ENCODE measurements at places on chromosomes 6 and 20.

GRCh38 chr6:101396548-101397173, 3.2 kb downstream of the GRIK2 start:
- DNase-seq: no peak

- DNase-seq: no peak
These were observed 41.2 kb downstream of the THBS2 start for GRCh38 chr6:169212436-169212835.

DNA sequence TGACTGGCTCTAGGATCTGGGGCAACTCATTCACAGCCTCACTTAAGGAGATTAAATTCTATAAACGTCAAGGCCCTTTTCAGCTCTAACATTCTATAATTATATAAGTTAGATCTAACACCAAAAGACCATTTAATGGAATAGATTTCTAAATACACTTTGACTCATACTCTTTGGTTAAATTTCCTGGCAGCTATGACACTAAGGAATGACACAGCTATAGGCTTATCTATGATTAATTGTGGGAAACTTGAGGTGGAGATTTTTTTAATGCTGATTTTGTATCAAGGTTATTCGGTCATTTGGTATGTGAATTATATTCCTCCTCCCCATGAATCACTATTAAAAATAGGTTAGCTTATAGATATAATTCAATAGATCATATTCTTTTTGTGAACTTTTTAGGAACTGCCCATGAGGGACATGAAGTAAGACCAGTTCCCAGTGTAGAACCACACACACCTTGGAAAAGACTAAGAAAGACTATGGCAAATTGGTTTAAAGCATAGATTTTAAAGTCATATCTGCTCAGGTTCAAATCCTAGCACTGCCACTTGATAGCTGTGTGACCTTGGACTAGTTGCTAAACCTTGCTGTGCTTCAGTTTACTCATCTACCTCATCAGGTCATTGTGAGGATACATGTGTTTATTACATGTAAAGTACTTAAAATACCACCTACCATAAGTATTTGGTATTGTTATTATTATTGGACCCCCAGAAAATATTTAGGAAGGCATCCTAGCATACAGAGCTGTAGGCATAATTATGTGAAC, 116.0 kb downstream of the CRYBG1 start:
- no peak for DNase-seq

DNA sequence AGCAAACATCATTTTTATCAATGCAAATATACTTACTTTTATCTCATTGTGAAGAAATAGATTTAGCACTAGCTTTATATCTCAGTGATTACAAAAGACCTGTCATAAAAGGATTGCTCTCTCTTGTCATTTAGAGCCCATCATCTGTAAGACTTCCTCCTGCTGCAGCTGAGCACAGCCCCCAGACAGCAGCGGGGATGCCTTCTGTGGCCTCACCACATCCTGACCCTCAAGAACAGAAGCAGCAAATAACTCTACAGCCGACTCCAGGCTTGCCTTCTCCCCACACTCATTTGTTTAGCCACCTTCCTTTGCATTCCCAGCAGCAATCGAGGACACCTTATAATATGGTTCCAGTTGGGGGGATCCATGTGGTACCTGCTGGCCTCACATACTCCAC, 127.0 kb upstream of the EDN1 start:
- DNase-seq: no peak

- DNase-seq: no peak
These were observed 19.3 kb downstream of the SIRT5 start for GRCh38 chr6:13593720-13594119.

GRCh38 chr6:110619275-110619908, 143.0 kb upstream of the SLC22A16 start:
- DNase-seq: no peak

GRCh38 chr6:39865011-39865888, 69.0 kb downstream of the MOCS1 start:
- no peak for DNase-seq

- DNase-seq: no peak
These were observed 1.2 kb downstream of the SLC35B2 start for GRCh38 chr6:44255871-44256774.

GRCh38 chr6:54074578-54075195, 36.6 kb upstream of the MLIP start:
- DNase-seq: no peak

GRCh38 chr6:149316740-149317643, 520 bp upstream of the TAB2 start:
- DNase-seq: peak; percentile 45

- DNase-seq: no peak
These were observed 4.9 kb upstream of the PTGIS start for GRCh38 chr20:49572857-49573256.

GRCh38 chr6:153489479-153489878, 358.4 kb upstream of the RGS17 start:
- no peak for DNase-seq

DNA sequence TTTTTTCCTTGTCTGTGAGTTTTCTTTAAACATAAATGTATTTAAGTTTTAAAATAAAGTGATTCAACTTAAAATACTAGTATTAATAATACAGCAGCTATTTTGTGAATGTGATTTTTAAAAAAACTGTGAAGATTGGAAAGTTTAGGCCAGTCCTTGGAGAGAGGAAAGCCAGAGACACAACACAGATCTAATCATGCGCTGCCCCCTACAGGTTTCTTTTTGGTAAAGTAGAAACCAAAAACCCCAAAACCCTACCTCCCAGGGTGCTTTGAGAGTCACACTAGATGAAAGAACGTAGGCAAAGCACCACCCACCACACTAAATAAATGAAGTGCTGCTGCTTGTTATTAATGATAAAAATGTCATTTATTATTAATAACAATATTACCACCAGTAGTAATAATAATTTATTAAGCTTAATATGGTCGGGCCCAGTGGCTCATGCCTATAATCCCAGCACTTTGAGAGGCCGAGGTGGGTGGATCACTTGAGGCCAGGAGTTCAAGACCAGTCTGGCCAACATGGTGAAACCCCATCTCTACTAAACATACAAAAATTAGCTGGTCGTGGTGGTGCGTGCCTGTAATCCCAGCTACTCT, 33.7 kb downstream of the SLC9A8 start:
- DNase-seq: no peak

DNA sequence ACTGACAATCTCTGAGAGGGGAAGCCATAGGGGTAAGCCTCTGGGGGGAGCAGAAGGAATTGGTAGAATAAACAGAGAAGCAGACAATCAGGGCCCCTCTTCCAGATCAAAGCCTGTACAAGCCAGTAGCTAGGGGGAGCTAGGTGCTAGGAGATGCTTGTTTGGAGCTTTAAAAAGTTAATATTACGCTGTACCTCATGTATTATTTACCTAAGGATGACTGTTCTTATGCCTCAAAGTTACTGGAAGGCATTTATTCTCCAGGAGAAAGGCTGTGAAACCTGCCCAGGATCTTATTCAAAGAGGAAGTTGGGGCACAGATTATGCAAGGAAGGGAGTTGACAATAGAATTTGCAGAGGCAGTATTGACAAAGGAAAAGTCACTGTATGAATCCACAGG, 111.8 kb upstream of the SLC35F1 start:
- no peak for DNase-seq

All from NCI-H1436 treated with DMSO at 0.1 percent for 48 hours (cell line).